Activated B cell treated with CpG ODN at 0.5 μM for 24 hours (primary cell): ENCODE measurements at places on chromosomes 1 and 21.

GRCh38 chr1:161706113-161706481 is 932 bp upstream of the FCRLA start:
- no peak overlapping the region for H3K4me3 ChIP-seq
- no peaks in the 10 kb centered on the region for H3K27me3 ChIP-seq
- H3K27ac ChIP-seq, result no peak overlapping the region

DNA sequence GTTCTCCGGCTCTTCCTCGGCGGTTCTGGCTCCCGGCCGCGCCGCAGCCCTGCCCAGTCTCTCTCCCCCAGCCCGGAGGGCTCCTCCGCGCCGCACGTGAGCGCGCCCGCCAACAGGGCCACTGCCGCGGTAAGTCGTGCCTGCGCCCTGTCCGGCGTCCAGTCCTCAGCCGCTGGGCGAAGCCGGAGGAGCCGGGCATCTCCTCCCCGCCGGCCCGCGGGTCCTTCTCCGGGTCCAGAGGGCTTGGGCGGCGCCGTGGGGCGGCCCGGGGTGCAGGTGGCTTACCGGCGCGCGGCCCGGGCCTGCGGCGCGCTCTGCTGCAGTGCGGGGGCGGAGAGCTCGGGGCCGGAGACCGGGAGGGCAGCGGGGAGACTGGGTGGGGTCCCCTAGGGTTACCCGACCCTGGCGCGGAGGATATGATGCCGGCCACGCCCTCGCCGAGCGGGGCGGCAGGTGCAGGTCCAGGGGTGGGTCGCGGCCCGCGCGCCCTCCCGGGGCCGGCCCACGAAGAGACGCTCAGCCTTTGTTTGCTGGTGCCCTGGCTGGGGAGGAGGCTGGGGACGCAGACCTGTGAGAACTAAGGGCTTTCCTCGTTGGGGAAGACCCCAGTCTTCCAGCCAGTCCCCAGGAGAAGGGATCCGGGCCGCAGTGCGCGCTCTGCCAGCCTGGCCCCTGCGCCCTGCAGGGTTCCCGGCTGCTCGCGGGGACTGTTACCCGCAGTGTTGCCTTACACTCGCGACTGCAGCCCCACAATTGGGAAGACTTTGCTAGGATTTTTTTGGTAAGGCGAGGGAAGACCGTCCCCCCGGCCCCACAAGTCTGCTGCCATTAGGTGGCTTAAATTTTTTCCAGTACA is at the start of gene DOP1B:
TSS of gene DOP1B (plus strand) at position 10 of the 856 bp plus-strand sequence. CDS start 7,910 bp downstream, outside the sequence.
- peak within 1 kb of the TSS; percentile 77 for H3K27ac ChIP-seq
- H3K36me3 ChIP-seq, result peaks cover 17% of the 10 kb centered on the region
- peak within 1 kb of the TSS; percentile 85 for H3K4me3 ChIP-seq
- no peak for DNase-seq
- H3K4me1 ChIP-seq, result peaks cover 31% of the 10 kb centered on the region

GRCh38 chr21:20875742-20876141 is 122.5 kb upstream of the NCAM2 start:
- no peak overlapping the region for H3K4me3 ChIP-seq
- no peaks in the 10 kb centered on the region for H3K27me3 ChIP-seq
- no peak for DNase-seq

DNA sequence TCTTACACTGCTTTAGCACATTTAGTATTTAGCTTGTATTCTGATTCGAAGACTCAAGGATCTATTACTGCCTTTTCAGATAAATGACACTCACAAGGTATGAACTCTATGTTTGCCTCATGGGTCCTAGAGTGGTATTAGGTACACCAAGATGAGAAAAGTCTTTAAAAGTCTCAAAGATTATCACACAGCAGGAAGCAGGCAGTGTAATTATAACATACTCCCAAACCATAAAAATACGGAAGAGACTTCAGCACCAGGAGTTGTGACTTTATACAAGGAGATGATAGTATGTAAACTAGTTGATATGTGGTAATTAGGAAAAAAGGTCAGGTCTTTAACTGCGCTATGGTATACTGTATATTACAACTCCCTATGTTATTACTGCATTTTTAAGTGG is 11.2 kb upstream of the RCSD1 start:
- H3K36me3 ChIP-seq, result peaks cover 3% of the 10 kb centered on the region
- DNase-seq, result no peak
- peaks cover 92% of the 10 kb centered on the region for H3K4me1 ChIP-seq

GRCh38 chr1:230317823-230318819 is 108.0 kb downstream of the PGBD5 start:
- H3K36me3 ChIP-seq, result no peaks in the 10 kb centered on the region
- DNase-seq, result no peak

DNA sequence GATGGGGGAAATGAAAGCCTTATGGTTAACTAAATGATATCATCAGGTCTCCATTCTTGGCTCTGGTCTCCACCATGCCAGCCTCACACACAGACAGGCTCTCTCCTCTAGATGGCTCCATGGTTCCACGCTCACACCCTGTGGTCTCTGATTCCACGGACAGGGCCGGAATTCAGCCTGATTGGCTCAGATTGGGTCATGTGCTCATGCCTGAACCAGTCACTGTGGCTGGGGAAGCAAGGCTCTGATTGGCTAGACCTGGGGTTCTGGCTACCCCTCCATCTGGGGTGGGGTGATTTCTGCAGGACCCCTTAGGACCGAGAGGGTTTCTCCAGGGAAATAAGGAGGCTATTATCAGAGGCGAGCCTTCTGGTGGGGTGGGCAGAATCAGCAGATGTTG is 277.0 kb downstream of the PTPRU start:
- no peak overlapping the region for H3K27ac ChIP-seq
- H3K4me3 ChIP-seq, result no peak overlapping the region
- H3K4me1 ChIP-seq, result no peaks in the 10 kb centered on the region
- DNase-seq, result no peak
- H3K27me3 ChIP-seq, result peaks cover 3% of the 10 kb centered on the region
